ENCODE measurements at places on chromosomes 3 and 15. TPM values are rescaled to one million over a fixed set of nuclear protein-coding genes. Genes with fewer than 3 reads are reported as not detected.
A peak's percentile ranks its signal among the peaks of the same experiment; 100 is the strongest.

GRCh38 chr15:38531509-38531908 is 33.1 kb downstream of the RASGRP1 start:
- DNase-seq: peak; percentile 10

- peak; percentile 1 for DNase-seq
Measured at GRCh38 chr3:166405896-166406295, 568.7 kb upstream of the BCHE start.

DNA sequence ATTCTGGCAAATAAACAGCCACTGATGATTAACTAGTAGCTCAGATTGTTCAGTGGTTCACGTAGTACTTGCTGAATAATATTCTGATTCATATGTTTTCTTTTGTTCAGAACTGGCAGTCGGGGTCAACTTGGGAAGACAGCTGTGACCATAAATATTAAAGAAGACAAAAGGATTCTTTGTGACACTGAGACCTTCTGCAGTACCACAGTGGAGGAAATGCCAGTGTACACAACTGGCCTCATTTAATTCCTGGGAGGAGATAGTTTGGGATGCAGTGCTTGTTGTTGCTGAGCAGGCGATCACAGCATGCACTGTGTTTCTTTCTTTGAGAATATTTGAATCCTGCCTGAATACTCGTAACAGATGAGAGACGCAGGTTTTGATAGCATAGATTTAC is 26.7 kb upstream of the MCF2L2 start:
- peak; percentile 78 for DNase-seq

DNA sequence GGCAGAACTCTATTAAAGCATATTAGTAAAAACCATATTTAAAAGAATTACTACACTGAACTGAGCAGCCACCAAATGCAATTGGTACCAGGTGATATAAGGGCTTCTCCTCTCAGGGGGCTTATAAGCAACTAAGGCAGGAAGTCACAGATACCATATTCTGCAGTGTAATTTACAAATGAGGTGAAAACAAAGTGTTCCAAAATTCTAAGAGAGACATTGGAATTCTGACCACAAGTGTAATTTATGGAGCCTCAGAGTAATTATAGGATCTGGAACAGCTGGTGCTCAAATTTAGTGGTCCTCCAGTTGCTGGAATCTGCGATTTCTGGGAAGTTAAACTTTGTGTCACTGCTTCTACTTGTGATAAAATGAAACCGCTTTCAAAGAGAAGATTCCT is 3.1 kb upstream of the NR1I2 start:
- no peak for DNase-seq

DNA sequence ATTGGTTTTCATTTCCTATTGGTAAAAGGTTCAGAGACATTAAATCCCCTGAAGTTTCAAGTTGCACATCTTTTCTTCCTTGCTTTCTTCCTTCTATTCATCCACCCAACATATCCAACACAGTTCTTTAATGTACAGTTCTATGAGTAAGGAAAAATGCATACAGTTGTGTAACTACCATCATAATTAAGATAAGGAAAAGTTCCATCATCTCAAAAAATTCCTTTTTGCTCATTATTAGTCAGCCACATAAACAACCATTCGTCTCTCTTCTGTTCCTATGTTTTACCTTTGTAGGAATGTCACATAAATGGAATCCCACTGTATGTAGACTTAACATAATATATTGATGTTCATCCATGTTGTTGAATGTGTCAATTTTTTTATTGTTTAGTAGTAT is 211.1 kb upstream of the ADAMTS9 start:
- no peak for DNase-seq

DNA sequence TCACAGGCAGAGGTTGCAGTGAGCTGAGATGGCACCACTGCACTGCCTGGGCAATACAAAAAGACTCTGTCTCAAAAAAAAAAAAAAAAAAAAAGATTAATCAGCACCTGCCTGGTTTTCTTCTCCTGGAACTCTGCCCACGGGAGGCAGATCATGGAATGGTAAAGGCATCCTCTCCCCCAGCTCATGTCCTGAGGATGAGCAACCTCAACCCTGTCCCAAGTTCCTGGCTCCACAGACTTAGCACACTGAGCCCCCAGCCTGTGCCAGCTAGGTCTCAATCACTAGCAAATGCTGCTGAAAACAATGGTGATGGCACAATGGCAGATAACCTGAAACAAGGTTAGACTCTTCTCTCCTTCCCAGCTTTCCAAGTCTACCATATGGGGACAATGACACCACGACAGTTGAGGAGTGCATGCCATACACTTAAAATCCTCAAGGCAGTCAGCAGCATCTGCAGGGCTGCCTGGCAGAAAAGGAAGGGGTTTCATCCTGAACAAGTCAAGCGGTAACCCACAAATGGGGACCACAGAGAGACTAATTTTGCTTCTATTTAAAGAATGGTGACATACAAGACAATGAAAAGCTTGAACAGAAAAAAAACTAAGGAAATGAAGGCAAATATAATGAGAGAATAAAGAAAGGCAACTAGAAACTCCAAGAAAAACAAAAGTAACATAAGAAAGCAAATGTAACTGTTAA is 4.8 kb downstream of the CLN6 start:
- DNase-seq: no peak

DNA sequence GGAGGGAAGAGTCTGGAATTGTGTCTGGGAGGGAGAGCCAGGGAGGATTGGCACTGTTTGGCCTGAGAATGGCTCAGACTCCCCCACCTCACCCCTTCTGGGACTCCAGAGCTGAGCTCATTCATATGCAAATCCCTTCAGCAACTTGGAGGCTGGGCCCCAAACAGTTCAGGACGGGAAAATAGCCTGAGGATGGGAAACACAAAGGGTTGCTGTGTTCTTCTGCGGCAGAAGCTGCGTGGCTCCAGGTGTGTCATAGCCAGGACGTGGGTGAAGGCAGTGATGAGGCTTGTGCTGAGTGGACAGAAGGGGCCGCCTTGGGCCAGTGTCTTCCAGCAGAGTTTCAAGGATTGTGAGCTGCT is 16.6 kb downstream of the MASP1 start:
- DNase-seq: no peak

DNA sequence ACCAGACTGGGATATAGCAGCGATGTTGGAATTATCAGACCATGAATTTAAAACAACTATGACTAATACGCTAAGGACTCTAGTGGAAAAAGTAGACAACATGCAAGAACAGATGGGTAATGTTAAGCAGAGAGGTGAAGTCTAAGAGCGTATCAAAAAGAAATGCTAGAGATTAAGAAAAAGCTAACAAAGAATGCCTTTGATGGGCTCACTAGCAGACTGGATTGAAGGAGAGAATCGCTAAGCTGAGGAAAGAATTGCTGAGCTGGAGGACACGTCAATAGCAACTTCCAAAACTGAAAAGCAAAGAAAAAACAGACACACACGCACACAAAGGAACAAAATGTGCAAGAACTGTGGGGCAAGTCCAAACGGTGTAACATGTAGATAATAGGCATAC is 20.0 kb upstream of the CMTM6 start:
- no peak for DNase-seq

DNA sequence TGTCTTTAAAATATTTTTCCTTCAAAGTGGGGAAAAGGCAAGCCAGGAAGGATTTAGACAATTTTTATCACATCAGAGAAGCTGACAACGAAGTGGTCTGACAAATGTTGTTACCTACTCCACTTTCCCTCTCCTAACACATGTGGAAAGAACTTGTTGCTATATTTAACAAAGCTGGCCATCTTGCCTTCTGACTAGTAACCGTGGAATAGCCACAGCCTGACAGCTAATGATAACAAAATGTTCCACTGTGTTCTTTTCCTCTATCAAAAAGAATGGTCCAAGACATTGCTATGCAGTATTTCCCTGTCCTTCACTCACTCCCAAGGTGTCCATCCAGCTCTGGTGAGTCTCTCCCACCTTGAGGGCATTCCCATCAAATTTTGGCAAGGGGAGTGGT is 481.4 kb upstream of the THBS1 start:
- DNase-seq: peak; percentile 9

DNA sequence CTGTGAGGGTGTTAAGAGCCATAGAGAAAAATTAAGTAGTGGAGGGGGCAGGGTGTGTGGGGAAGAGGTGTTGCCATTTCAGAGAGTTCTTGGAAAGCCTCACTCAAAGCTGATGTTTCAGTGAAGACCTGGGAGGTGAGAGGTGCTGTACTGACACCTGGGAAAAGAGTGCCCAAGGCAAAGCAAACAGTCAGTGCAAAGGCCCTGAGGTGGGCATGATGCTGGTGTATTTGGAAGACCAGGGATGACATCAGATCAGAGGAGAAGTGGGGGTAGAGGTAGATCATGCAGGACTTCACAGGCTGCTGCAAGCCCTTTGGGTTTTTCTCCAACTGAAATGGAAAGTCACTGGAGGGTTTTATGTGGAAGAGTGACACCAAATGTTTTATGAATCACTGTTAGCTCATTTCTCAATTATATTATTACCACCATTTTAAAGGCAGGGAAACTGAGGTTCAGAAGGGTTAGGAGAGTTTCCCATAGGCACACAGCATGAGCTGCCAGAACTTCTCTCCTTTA is 42.8 kb upstream of the SMAD3 start:
- no peak for DNase-seq

GRCh38 chr15:24075420-24076089 is 388.4 kb upstream of the NDN start:
- DNase-seq: no peak

GRCh38 chr3:50350527-50351322 is at the start of the genes CYB561D2 and NPRL2:
Gene CYB561D2 (plus strand): TSS chr3:50350862. CDS start chr3:50351434, 572 bp downstream.
Gene NPRL2 (minus strand): TSS chr3:50350775. CDS start chr3:50350652, 123 bp downstream.
- DNase-seq: peak; percentile 90

DNA sequence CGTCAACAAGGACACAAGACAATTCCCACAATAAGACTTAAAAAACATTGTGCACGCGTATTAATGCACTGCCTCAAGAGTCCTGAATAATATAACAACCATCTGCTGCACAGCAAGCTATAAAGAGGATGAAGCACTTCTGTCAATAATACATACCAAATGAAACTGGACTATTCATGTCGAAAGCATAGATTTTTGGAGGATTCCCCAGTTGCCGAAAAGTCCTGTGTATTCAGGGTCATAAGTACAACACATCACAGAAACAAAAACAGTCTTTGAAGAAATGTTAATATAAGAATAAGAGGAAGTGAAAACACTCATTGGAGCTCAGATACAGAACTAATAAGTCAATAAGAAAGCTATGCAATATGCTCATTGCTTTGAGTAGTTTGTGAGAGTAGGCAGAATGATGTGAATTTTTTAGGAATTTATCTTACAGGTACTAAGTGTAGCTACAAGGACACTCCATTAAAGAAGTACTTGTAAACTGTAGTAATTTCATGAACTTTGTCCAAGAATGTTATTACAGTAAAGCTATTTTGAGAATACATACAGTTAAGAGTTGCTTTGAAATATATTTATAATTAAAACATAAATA is 31.6 kb downstream of the CBLB start:
- no peak for DNase-seq

- no peak for DNase-seq
Measured at GRCh38 chr15:38260077-38260476, 7.4 kb downstream of the SPRED1 start.

GRCh38 chr3:4841225-4841624 is 138.0 kb upstream of the BHLHE40 start:
- peak; percentile 51 for DNase-seq

DNA sequence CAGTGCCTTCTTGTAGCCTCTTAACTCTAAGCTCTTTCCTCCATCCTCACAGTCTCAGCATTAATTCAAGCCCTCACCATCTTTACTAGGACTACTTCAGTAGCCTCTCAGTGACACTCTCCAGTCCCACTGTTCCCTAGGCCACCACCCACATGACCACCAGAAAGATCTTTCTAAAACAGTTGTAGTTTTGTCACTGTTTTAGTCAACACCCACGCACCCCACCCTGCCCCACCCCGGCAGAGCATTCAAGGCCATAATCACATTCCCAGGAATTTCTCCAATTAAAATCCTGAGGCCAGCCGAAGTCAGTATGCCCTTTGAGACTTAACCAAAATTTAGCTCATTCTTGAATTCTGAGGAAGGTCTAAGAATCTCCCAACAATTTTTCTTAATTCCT is 31.2 kb upstream of the PSMD6 start:
- DNase-seq: no peak

DNA sequence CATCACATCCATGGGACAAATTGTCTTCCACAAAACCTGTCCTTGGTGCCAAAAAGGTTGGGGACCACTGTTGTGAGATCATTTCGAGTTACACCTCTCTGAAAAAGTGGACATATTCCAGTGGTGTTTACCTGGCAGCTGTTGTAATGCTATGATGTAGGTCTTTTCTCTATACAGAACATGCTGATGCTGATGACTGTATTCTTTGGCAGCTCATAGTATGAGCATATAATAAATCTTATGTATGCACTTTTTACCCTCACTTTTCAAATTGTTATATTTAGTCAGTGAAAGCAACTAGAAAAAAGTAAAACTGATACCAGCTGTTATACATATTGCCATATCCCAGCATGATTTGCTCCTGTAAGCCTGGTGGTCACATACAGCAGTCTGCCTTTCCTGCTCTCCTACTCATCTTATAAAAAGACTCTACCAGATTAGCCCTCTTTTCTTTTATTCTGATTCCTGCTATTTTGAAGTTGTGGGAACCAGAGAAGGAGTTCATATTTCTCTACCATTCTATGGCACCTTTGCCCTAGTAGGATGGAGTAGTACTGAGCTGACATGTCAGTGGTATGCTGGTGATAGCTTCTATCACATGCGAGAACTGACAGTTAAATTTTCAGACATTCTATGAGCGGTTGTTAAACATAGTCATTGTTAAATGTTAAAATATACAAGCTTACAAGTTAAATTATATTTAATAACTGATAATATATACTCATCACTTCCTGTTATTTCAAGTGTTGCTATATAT is 128.7 kb downstream of the FNDC3B start:
- peak; percentile 38 for DNase-seq

DNA sequence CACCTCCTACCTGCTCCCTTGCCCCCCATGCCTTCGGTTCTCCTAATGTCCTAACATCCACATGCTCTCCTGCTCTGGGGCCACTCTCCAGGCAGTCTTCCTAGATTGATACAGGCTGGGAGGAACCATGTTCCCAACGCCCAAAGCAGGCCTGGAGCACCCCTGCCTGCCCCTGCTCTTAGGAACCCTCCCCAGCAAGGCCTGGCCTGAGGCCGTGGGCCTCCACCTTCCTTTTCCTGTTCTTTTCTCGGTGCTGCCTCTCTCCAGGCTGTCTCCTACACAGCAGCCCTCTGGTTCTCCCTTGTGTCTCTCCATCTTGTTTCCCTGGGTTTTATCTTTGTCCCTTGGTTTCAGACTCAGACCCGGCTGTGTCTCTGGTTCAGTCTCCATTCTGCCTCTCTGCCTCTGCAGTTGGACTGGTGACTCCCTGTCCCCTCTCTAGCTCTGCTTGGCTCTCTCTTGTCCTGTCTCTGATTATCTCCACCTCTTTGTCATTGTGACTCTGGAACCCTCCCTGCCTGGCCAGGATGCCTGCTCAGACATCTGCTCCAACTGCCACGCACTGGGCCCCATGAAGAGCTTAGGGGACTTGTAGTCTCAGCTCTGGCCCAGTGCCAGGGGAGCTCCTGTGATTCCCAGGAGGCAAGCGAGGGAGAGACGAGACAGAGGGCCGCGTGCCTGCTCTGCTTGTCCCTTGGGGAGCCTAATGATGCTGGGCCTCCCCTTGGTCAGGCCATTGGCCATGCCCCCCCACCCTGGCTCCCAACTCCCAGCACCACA is 26.0 kb upstream of the RPL29 start:
- no peak for DNase-seq

- DNase-seq: no peak
Measured at GRCh38 chr3:3353153-3353552, 173.7 kb upstream of the CRBN start.

- no peak for DNase-seq
Measured at GRCh38 chr15:63340353-63340752, 41.3 kb downstream of the CA12 start.

Gene CLK3
- total RNA-seq: 30.8 TPM

Gene IQCF5
- not detected for total RNA-seq

Gene SAMD7
- total RNA-seq: not detected

Gene ATP8B4
- total RNA-seq: 19.5 TPM

Gene FBXO45
- 6.9 TPM for total RNA-seq

Gene BBX
- 71.2 TPM for total RNA-seq

Gene APBA2
- 18.2 TPM for total RNA-seq

Gene DUOXA2
- total RNA-seq: not detected
